Activated naive CD4-positive, alpha-beta T cell (primary cell): ENCODE measurements at places on chromosomes 3 and 15.
A peak's percentile ranks its signal among the peaks of the same experiment; 100 is the strongest.

GRCh38 chr3:17945018-17945798, 202.8 kb upstream of the TBC1D5 start:
- no peak for DNase-seq

GRCh38 chr3:72590732-72591221, 257.5 kb downstream of the SHQ1 start:
- no peak for DNase-seq

DNA sequence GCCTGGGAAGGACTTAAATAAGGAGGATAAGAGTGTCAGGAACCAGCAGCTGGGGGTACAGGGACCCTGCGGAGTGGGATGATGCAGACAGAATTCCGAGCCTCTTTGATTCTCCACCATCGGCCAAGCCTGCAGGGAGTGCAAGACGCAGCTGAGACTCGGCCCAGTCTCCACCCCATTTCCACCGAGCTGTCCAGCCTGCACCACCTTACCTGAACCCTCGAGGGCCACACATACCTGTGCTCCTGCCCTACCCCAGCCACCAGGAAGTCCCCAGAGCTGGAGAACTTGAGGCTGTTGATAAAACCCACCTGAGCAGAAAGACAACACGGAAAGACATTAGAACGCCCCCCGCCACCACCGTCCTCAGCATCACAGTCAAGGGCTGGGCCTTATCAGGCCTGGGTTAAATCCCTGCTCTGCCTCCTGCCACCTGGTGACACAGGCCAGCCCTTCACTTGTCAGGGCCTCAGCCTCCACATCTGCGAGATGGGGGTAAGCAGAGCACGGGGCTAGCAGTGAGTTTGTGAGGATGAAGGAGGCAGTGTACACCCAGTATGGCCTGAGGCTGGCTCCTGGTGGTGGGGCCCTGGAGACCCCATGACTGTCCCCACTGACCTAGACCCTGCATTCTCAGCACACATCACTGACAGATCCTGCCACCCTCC, 8.1 kb downstream of the RRP9 start:
- no peak for DNase-seq

DNA sequence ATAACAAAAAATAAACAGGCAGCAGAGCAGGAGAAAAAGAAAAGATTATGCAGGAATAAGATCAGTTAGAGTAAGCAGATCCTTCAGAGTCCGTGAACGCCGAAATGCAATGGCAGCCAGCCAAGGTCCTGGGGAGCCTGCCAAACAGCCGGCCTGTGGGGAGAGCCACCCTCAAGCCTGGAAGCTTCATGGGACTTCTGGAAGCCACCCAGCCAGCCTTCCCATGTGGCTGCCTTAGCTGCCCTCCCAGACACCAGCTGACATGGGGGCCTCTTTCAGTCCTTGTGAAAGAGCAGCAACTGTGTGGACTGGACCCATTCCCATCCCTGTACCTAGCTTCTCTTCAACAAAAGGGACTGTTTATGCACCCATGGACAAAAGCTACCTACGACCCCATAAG, 64.9 kb upstream of the RAD18 start:
- no peak for DNase-seq

GRCh38 chr3:73419179-73419803, 205.4 kb downstream of the PDZRN3 start:
- no peak for DNase-seq

DNA sequence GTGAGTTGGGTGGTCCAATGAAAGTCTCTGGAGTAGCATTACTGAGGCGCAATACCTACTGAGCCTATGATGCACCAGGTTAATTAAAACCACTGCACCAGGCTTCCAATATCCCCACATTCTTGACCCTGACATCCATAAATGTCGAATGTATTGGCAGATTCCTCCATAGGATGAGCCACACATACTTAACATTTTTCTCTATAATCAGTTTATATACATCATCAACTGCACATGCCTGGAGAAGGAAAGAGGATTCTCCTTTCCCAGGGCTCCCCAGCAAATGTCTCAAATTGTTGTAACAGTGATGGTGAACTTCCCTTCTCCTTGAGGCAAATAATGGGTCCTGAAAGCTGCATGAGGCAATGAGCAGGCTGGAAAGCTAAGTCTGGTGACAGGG, 82.3 kb upstream of the LPP start:
- DNase-seq, result no peak

- DNase-seq, result no peak
These were observed 2.6 kb upstream of the FLNB start for GRCh38 chr3:58005669-58006068.

- no peak for DNase-seq
These were observed 13.8 kb downstream of the EXOSC7 start for GRCh38 chr3:44989636-44990373.

- DNase-seq, result no peak
These were observed 44.6 kb upstream of the VPS8 start for GRCh38 chr3:184767377-184767776.

GRCh38 chr3:11679964-11680363, 36.2 kb upstream of the VGLL4 start:
- DNase-seq, result no peak

DNA sequence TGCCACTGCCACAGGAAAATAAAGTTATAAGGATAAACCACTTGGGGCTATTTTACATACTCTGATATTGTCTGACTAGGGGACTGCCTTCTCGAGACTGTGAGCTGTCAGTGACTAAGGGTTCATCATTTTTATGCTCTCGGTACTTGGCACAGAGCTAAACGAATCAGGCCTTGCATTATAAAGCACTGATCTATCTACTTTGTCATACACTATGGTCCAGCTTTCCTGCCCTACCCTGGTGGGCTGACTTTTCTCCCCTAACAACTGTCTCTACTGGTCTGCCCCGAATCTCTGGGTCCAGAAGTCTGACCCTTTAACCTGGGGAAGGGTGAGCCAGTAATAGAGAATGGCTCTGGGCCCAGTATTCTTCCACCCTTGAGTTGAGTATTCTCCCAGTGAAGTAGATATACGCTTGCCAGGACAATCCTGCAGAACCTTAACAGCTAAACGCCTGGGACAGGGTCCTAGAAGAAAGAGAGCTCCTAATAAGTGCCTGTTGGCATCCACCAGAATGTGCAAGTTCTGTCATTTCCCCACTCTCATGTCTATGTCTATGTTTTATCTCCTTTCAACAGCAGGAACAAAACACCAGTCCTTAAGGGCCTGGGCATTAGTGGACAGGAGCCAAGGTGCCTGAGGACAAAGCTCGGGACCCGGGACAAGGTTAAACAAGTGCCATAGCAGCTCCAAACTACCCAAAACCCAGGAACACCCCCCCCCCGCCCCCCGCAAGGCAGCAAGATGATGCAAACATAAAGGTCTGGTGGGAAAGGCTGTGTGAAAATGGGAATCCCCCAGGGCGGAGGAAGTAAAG, 1.2 kb downstream of the LARP6 start:
- DNase-seq, result no peak

DNA sequence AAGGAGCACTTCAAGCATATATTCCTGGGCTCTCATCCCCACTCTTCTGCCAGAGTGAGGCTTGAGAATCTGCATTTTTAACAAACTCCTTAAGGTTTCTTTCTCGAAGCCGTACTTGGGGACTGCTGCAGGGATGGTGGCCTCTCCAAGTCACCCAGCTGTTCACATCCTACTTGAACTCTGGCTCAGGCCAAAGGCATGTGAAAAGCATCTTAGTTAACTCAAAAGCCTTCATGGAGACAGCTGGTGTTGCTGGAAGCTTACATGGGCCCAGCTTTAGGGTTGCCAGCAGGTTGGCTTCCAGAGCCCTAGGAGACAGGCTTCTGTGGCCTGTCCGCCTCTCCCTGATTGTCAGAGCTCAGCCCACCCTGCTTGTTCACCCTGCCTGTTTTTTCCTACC, 139.2 kb downstream of the THSD4 start:
- no peak for DNase-seq

- no peak for DNase-seq
These were observed 40.0 kb downstream of the CRTAP start for GRCh38 chr3:33153782-33154181.

- DNase-seq, result no peak
These were observed 215.5 kb upstream of the LRTM1 start for GRCh38 chr3:55143336-55143735.

DNA sequence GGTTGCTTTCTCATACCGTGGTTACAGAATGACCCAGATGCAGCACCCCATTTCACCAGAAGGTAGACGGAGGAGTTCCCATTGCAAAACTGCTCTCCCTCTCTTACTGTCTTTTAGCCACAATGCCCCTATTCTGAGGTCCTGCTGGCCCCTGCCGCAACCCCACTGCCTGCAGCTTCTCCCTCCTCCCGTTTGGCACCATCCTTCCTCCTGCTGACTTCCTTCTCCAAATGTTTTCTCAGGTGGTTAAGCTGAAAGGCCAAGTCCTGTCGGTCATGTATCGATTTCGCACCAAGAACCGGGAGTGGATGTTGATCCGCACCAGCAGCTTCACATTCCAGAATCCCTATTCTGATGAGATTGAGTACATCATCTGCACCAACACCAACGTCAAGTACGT, 132.3 kb upstream of the ABHD17C start:
- DNase-seq, result no peak

- no peak for DNase-seq
These were observed 167.2 kb upstream of the KCNMB2 start for GRCh38 chr3:178369006-178369405.

DNA sequence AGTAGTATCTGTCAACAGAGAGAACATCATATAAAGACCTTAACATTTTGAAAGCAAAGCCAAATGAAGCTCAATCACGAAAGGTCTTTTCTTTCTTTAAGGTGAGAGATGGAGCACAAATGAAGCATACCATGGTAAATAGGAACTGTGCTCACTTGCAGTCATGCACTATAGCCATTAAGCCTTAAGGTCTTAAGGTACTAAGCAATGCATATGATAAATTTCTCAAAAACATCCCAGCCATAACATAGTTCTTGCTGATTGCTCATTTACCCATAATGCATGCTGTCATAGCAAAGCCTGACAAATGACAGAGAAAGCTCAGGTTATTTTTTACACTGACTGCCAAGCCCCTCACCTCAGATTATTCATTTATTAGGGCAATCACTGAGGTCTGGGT, 214.5 kb downstream of the MECOM start:
- DNase-seq, result no peak

DNA sequence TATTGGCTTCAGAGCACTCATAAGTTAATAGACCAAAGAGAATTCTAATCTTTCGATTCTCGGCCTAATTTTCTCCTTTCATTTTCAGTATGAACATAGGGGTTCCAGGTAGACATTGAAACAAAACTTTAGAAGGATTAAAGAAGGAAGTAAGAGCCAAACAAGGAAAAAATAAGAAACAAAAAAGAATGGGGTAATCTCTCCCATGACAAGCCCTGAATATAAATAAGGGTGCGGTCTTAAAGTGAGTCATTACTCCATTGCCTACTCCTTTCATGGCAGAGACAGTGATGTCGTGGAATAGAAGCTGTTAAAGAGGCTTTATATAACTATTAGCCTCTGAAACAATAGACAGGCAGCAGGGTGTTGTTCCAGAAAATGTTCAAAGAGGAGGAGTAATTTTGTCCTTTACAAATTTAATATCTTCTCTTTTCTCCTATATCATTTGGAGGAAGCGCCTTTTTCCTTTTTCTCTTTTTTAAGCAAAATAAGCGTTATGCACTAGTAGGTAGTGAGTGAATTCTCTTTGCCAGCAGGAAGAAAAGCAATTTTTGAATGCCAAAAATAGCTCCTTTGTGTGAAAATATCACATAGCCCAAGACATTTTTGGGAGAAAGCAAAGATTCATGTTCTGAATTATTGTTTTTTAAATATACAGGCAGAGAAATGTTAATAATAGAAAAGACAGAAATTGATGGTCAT, 607.9 kb upstream of the KCNMB2 start:
- DNase-seq, result no peak

GRCh38 chr15:59299929-59300617, 72.6 kb downstream of the MYO1E start:
- DNase-seq, result peak; percentile 12

DNA sequence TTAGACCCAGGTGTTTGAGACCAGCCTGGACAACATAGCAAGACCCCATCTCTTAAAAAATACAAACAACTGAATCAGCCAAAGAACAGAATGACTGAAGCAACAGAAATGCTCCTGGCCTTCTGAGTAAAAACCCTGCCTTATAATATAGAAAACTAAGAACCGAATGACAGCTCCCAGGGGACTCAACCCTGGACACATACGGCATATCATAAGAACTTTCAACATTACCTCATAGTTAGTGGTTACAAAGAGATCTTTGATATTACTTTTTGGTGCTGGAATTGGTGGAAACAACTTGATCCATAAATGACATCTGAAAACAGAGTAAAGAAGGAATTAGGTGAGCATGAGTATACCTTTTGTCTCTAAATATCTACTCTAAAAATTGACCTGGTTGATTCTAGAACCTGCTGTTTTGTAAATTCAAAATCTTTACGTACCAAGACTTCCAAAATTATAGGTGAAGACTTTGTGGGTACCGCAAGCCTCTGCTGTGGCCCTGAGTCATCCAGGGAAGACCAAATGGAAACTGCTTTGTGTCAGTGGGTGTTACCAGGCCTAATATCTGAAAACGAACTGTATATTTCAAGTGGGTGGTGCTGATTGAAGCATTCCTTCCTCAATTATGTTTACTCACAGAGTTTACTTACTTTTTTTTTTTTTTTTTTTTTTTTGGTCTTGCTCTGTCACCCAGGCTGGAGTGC, 35.5 kb downstream of the IL5RA start:
- no peak for DNase-seq

- no peak for DNase-seq
These were observed 32.6 kb upstream of the RAB6B start for GRCh38 chr3:133928136-133928893.

GRCh38 chr15:31377030-31377429, 50.4 kb downstream of the KLF13 start:
- no peak for DNase-seq

GRCh38 chr3:169454060-169454317, 209.5 kb downstream of the MECOM start:
- no peak for DNase-seq

DNA sequence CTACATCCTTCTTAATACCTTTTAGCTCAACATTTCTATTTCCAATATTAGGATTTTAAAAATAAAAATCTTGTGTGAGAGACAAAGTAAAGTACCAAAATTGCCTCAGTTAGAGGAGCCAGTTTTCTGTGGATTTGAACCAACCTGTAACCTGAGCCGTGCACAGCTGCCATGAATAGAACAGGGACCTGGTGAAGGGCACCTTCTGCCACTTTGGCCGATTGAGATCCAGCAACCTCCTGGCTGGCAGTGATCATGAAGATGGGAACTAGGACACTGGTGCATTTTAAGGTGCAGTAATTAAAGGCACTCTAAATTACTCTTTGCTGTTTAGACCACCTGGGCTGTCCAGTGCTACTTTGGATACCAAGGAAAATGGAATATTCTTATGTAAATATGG, 34.3 kb upstream of the TRAK1 start:
- DNase-seq, result no peak
